Colonic mucosa (tissue), 4 donors: ENCODE measurements at places on chromosomes 6 and 20. TPM values are rescaled to one million over a fixed set of nuclear protein-coding genes. Genes with fewer than 3 reads are reported as not detected.

DNA sequence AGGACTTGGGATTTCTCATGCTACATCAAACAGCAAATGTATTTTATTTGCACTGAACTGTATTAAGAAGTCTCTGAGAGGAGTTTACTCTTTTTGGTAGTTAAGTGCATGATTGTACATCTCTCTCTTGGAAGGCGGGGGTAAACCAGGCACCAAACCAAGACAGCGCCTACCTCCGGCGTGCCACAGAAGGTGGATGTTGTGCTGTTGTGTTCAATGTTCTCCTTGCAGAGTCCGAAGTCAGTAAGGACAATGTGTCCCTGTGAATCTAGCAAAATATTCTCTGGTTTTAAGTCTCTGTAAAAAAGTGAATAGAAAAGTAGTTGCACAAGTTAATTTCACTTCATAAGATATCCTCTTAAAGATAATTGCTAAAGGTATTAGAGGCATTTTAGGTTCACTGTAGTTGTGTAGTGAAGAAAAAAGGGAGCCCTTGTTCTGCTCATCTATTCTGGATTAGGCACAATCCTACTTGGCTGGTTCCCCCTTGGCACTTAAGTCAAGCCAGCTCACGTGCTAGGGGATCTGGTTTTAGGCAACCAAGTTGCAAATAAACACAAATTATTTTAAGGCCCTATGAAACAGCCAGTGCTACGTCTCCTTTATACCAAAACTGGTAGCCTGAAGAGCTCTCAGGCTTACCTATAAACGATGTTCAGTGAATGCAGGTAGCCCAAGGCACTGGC lies 119.7 kb upstream of the SLC2A12 start:
- DNase-seq = no peak

GRCh38 chr6:135796643-135797305 lies 54.7 kb upstream of the PDE7B start:
- no peak for DNase-seq

Gene FABP7
- not detected for total RNA-seq

GRCh38 chr6:38957426-38957825 lies 91.2 kb upstream of the GLP1R start:
- DNase-seq = no peak
